ENCODE measurements at places on chromosomes 4 and X.

DNA sequence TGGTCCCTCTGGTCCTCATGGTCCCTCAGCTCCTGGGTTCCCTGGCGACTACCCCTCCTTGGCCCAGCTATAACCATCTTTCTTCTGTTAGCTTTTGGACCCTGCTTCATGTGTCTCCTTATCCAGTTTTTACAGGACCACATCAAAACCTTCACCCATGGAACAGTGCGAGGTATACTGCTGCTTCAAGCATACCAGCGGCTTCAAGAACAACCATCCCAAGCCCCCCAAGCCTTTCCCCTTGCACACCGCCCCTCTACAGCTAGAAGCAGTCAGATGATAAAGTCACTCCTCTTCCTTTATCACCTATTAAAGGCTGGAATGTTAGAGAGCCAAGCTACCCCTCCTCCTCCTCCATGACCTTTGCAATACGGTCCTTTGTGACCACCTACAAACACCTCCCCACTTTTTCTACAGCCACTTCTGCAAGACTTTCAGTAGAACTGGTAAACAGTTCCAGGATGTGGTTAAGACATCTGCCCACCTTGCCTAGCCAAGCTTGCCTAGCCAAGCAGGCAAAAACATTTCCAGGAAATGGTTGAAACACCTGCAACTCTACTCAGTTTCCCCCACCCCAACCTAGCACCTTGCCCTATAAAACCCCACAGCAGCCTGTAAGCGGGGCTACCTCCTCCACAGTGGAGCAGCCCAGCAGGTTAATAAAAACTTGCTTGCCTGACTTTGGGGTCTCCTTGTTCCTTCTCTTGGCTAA, 125.7 kb downstream of the ZC4H2 start:
- no peak for DNase-seq

DNA sequence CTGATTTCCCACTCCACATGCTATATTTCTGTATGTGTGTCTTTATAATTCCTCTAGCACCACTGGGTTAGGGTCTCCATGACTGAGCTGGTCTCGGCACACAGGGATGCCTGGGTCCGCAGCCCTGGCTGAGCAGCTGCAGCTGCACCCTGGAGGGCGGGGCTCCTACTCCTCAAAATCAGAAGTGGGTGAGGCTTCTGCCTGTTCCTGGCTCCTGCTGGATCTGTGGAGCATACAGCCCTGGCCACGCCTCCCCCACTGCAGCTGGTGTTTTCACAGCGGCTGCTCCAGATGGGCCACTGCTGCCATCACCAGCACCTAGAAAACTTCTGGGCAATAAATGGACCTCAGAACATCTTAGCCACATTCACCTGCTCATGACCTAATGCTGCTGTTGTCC, 30.9 kb downstream of the SPCS3 start:
- DNase-seq, result no peak

- DNase-seq, result no peak
These were observed 169.3 kb downstream of the GC start for GRCh38 chr4:71614621-71615020.

GRCh38 chr4:163500586-163500985, 6.1 kb downstream of the TMA16 start:
- no peak for DNase-seq

GRCh38 chr4:7013175-7013574, 30.0 kb upstream of the TADA2B start:
- DNase-seq, result no peak

DNA sequence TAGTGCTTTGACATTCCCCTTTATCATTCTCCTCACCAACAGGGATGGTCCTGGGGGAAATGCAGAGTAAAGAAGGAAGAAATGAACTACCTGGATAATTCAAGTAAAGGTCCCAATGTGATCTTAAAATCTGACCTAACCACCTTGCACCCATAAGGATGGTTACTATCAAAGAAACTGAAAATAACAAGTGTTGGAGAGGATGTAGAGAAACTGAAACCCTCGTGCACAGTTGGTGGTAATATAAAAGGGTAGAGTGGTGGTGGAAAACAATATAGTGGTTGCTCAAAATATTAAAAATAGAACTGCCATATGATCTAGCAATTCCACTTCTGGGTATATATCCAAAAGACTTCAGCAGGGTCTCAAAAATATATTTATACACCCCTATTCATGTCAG, 298.6 kb upstream of the PPARGC1A start:
- no peak for DNase-seq

DNA sequence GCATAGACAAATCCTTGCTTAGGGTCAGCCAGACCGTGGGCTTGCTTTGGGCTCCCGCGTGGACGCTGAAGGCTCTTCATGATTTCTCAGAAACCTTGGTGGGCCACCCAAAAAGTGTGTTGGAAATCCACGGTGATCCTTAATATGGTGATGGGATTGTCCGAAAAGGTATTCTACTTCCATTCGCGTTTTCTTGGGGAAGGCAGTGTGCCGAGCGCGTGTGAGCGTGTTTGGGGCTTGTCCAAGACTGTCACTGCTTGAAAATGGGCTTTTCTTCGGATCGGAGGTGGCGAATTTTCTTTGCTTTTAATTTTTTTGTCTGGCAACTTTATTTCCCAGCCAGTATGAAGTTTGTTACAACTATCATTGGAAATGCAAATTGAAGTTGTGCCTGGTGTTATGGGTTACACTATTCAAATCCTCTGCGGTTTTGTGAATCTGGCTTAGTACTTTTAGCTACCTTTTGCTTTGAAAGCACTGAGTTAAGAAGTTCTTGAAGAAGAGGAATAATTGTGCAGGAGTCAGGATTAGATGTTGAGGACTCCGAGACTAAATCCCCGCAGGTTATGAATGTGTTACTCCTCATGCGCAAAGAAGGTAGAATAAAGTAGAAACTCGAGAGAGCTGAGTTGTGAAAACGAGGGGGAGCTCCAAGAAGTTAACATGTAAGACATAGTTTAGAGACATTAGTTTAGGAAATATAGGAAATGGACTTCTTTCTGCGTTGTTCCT, 3.2 kb downstream of the SPRY1 start:
- DNase-seq, result peak; percentile 38

- no peak for DNase-seq
These were observed 778.1 kb upstream of the SLIT2 start for GRCh38 chr4:19473569-19473968.

- DNase-seq, result no peak
These were observed 43.5 kb upstream of the GPR174 start for GRCh38 chrX:79100791-79101484.

GRCh38 chr4:18518098-18518497, 496.5 kb upstream of the LCORL start:
- no peak for DNase-seq

- no peak for DNase-seq
These were observed 170.9 kb downstream of the AFAP1 start for GRCh38 chr4:7768736-7769135.

DNA sequence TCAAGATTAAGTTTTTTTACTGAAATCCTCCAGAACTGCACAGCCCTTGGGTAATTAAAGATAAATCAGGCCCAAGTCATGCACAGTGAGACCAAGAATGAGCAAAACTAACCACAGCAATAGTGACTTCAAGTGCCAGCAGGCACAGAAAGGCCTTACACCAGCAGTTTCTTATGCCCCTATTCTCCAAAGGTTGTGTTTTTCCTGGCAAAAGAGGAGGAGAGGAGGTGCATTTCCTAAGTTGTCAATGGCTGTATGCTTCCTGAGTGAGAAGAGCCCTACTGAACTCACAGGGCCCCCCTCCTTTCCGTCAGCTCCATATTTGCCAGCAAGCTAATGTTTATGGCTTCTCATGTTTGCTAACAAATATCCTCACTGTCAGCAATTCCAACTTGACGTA, 418.7 kb upstream of the INTU start:
- no peak for DNase-seq

GRCh38 chr4:65798498-65799127, 128.3 kb upstream of the EPHA5 start:
- DNase-seq, result no peak

DNA sequence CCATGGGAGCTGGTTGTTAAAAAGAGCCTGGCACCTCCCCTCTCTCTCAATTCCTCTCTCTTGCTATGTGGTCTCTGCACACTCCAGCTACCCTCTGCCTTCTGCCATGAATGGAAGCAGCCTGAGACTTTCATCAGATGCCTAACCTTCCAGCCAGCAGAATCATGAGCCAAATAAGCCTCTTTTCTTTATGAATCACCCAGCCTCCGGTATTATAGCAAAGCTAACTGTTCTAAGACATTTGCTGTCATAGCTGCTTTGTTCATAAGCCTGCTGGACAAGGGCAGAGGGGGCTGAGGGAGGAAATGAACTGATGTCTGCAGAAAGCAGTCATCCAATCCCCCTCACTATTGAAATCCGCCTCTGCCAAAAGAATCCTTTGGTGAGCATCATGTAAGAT, 196.7 kb downstream of the ZNF330 start:
- DNase-seq, result no peak

GRCh38 chr4:38671592-38671940, 7.6 kb downstream of the KLF3 start:
- DNase-seq, result no peak

DNA sequence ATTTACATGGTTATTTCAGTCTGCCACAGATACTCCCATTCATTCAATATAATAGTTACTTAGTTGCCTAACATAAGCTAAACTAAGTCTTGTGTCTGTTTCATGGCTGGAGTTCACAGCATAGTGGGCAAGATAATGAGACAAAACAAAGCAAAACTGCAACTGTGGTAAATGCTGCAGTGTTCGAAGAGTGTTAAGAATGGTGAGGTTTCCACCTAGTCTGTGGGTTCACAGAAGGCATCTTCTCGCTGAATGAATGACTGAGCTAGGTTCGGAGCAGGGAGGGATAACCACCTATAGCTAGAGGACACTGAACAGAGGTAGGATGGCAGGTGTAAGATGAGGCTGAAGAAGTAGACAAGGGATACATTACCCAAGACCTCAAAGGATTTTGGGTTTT, 171.0 kb downstream of the FBXW7 start:
- DNase-seq, result no peak

GRCh38 chr4:173008436-173008835, 160.2 kb upstream of the GALNT7 start:
- DNase-seq, result no peak

- DNase-seq, result no peak
These were observed 341.2 kb downstream of the TECRL start for GRCh38 chr4:64068096-64068495.

DNA sequence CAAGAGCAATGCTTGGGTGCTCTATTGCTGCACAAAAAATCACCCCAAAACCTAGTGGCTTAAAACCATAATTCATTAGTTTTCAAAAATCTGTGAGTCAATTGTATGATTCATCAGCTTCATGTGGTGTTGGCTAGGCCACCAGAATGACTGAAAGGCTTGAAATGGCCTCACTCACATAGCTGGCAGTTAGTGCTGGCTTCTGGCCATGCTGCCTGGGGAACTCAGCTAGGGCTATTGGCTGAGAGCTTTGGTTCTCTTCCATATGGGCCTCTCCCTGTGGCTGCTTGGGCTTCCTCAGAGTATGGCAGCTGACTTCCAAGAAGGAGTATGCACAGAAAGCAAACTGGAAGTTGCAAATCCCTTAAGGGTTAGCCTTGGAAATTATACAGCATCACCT, 3.1 kb upstream of the MTMR1 start:
- DNase-seq, result no peak

DNA sequence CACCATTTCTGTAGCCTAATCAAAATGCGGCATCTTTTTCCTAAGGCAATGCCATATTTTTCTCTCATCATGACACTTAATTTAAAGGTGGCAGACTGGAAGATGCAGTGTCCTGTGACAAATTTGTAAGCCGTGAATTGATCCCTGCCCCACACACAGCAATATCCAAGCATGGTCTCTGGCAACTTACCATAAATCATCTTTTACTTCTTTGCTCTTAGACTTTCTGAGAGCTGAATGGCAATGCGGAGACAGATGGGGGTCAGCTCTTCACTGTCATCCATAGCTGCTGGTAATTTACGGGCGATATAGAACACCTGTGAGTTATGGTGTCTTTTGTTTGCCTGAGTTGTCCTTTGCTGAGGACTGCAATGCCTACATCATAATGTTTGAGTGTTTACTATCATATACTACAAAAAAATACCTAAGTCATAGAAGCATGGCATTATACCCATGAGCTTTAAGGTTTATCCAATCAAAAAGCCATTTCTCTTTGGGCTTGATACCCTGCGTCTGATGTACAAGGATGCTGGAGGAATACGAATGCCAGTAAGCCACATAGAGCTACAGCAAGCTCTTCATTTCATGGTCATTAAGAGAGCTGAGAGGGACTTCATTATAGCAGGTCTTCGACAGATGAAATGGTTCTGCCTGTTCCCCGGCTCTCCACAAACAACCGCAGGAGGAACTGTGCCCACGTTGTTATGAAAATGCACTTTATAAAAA, 148.1 kb downstream of the TRIML1 start:
- no peak for DNase-seq

DNA sequence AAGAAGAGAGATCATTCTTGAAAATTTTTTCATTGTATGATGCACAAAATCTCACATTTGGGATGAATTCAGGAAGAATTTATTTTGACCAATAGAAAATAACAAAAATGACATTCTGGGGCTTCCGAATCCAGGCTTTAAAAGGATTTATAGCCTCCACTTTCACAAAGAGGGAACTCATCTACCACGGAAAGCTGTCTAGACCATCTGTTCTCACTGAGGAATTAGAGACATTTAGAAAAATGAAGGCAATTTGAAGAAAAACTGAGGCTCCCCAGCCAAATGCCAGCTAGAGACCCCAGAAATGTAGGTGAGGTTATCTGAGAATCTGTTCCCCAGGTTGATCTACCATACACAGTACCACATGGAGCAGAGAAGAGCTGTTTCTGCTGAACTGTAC, 464.3 kb downstream of the TMA16 start:
- DNase-seq, result no peak

- no peak for DNase-seq
These were observed 327.6 kb upstream of the MAOA start for GRCh38 chrX:43328358-43328946.

- no peak for DNase-seq
These were observed 156.0 kb upstream of the TTC29 start for GRCh38 chr4:147101678-147102077.

DNA sequence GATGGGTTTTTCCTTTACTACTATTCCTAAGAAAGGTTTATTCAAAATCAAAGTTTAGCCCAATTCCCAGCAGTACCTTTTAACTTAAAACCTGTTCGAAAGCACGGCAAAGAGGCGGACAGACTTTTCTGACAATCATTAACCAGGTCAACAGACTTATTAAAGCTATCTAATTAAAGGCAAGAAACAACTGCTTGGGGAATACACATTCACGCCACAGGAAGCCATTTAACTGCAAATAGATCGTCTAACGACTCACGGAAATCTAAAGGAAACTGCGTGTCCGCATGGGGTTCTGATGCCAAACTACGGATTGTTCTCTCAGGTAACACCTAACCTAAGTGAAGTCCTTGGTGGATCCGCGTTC, 663 bp upstream of the USP53 start:
- peak; percentile 55 for DNase-seq

Measured in Kasumi-1 (cell line).